ENCODE measurements at places on chromosomes 11 and 22. TPM values are rescaled to one million over a fixed set of nuclear protein-coding genes. Genes with fewer than 3 reads are reported as not detected.

The NAALADL1 gene
- total RNA-seq, result 9.4 TPM

The KRTAP5-8 gene
- total RNA-seq, result 0.35 TPM

DNA sequence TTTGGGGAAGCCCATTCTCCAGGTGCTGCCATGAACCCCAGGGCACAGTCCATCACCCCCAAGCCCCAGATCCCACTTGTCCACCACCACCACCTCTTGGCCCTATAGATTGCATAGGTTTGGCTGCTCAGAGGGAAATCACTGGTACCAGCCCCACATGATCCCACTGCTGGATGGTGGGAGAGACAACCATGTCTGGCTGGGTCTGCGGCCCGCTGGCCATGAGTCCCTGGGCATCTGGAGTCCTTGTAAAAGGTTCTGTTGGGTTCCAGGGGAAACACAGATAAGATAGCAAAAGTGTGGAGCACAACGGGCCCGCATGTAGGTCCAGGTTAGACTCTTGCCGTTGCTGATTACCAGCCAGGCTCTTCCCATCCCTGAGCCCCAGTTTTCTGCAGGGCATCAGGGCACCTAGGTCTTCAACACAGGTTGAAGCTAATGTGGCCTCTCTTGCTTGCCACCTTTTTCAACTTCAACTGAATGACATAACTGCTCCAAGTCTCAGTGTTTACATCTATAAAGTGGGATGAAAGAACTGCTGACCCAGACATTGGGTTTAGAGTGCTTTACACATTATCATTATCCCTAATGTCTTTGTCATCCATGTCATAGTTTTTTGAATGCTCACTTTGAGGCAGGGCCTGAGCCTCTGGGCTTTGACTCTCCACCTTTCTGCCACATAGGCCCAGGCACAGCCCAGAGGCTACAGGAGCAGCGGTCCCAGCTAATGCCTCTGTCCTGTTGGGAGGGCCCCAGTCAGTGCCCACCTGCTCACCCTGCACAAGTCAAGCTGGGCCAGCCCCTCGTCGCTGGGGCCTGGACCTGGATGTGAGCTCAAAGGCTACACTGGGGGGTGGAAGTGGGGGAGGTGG is 1.0 kb upstream of the TANGO2 start:
- DNase-seq, result no peak

The THY1 gene
- 17.5 TPM for total RNA-seq

The OR52I2 gene
- not detected for total RNA-seq

The PTPN5 gene
- total RNA-seq, result not detected

DNA sequence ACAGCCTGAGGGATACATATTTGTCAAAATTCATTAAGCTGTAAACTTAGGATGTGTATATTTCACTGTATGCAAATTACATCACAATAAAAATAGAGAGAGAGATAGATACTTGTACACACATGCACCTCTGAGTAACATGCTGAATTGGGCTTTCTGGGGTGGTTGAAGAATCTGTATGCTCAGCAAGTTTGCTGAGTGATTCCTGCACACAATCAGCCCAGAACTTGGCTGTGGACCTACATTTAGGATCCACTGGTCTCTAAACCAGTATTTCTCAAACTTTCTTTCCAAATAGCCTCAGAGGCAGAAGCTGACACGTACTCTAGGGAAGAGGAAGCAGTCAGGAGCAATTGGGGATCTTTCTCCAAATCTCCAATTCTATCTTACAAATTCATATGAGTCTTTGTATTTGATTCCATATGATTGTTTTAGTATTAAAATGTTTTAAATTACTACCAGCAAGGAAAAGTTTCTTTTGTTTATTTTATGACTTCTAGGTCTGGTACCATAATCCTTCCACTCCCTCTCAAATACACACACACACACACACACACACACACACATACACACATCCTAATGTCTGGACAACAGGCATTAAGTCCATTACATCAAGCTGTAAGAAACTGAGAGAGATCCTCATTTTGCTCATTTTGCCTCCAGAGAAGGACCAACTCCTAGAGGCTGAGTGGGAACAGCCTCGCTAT is 20.0 kb downstream of the SYT13 start:
- DNase-seq, result no peak

The SSH3 gene
- total RNA-seq, result 68.9 TPM

DNA sequence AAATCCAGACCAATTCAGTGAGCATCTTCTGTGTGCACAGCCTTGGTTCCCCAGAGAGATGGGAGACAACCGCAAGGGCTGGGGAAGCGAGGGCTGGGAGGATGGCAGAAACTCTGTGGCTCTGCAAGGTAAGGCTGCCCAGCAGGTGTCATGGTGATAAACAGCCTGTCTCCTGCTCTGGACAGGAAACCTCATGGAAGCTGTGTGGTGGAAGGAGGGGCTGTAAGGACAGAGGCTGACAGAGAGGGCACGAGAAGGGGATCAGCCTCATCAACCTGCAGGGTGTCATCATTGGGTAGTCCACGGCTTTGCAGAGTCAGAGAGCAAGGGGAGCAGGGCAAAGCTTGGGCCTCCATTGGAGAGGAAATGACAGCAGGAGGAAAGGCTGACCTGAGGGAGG is 138.4 kb upstream of the CADM1 start:
- DNase-seq, result no peak

- DNase-seq, result no peak
Observed at GRCh38 chr11:134691985-134692384, 279.9 kb upstream of the B3GAT1 start.

DNA sequence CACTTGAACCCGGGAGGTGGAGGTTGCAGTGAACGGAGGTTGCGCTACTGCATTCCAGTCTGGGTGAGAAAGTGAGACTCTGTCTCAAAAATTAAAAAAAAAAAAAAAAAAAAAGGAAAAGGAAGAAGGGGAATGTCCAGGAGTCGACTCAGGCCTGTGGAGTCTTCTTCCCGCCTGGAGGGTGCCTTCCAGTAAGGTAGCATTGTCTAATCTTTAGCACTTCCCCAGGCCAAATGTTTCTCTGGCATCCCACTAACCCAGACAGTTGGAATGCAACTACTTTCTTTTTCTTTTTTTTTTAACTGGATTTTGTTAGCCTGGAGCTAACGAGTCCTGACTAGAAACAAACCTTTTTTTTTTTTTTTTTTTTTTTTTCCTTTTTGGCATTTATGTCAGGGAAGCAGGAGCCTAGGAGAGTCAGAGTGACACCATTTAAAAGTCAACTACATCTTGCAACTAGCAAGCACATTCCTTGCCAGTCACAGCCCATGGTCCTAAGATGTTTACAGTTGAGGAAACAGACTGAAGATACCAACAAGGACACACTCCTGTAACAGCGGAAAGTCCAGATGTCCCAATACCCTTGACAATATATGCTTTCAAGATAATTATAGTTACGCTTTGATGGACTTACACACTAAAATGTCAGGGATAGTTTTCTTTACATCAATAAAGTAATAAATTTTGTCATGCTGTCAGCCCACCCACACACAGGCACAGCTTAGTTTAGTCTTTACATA is 10.6 kb downstream of the PLET1 start:
- DNase-seq, result no peak

- DNase-seq, result no peak
Observed at GRCh38 chr11:11976481-11977127, 31.8 kb downstream of the DKK3 start.

The NXPE4 gene
- 0.63 TPM for total RNA-seq

DNA sequence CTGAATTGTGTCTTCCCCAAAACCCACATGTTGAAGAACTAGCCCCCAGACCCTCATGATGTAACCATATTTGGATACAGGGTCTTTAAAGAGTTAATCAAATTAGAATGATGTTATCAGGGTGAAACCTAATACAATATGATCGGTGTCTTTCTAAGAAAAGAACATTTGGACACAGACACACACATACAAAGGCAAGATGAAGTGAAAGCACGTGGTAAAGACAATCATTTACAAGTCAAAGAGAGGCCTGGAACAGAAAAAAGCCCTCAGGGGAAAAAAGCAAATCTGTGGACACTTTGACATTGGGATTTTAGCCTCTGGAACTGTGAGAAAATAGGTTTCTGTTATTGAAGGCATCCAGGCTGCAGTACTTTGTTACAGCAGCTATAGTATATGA is 733.4 kb downstream of the JRKL start:
- no peak for DNase-seq

- DNase-seq, result no peak
Observed at GRCh38 chr11:55732936-55733335, 40.3 kb upstream of the OR5D13 start.

The LDHAL6A gene
- total RNA-seq, result not detected

DNA sequence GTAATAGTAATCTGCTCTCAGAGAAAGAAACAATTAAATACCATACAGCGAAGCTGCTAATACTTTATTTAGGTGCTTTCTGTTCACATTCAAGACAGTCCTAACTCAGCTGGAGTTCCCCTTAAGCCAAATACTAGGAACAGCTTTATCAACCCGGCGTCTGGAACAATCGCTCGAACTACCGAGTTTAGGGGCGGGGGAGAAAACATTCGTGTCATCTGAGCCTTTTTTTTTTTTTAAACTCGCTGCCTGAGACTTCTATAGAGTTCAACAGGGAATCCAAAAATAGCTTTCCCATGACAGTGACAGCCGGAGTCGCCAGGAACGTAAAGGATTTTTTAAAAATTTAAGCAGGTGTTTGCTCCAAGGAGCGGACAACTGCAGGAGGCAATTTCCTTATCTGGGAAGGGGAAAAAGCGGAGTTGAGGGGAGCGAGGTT is 852 bp downstream of the TRAF6 start:
- DNase-seq, result peak; percentile 75

DNA sequence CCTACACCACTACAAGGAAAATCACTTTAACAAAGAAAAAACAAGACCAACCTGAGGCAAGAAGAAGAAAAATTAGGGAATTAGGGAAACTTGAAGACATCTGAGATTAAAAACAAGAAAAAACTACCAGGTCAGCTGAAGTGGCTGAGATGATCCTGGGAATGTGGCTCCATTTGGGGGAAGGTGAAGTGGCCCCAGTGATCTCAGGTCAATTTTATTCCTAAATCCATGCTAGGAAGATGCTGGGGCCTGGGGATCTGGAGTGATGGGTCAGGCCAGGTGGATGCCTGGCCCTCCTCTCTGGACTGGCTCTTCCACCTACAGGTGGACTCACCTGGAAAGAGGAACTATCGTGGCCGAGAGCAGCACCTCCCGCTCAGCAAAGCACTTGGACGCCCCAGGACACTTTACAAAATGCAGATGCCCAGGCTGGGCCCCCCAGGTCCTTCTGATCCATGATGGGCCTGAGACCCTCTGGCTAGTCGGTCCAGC is 6.7 kb downstream of the TOP3B start:
- DNase-seq, result no peak

The APOL5 gene
- total RNA-seq, result not detected

- DNase-seq, result no peak
Observed at GRCh38 chr11:1406571-1407485, 17.1 kb downstream of the BRSK2 start.

DNA sequence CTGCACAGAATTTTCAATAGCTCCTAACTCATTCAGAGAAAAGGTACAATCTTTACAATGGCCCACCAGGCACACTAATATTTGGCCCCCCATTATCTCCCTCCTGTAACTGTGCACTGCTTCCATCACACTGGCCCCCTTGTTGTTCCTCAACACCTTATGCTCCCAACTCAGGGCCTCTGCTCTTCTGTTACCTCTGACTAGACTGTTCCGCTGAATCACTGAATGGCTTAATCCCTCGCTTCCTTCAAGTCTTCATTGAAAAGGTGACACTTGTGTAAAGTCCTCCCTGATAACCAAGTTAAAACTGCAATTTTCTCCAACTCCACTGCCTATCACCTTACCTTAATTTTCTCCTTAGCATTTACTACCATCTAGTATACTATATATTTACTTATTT is 21.8 kb downstream of the PIK3C2A start:
- no peak for DNase-seq

DNA sequence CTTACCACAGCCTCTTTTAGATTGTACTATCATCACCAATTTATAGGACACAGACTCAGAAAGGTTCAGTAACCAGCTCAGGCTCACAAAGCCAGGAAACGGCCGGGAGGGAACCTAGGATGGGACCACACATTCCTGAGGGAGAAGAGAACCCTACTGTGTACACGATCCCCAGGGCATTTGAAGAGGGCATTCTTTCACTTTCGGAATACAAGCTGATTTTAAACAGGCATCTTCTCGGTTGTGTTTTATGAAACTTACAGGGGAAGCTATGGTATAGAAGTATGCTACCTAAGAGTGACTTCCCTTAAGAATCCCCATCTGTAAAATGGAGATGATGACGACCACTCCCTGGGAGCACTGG is 19.0 kb downstream of the SMCO4 start:
- no peak for DNase-seq

DNA sequence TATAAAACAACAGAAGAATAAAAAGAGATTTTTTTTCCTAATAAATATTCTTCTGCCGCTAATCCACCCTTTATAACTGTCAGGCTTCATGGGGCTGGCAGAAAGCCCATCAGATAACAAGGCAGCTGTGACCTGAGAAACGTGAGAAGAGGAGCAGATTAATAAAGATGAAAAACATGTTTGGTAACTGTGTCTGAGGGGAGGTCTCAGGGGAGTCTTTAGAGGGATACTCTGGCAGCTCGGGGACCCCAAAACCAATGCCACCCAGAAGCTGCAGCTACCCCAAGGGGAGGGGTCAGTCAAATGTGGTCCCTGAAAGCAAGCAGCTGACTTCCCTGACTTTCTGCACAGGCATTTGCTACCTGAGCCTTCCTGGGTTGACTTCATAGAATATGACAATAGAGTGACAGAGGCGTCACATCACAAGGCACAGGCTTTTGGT is 48.4 kb upstream of the POU2AF1 start:
- DNase-seq, result peak; percentile 55

- no peak for DNase-seq
Observed at GRCh38 chr11:4063348-4063747, 31.3 kb upstream of the RRM1 start.

DNA sequence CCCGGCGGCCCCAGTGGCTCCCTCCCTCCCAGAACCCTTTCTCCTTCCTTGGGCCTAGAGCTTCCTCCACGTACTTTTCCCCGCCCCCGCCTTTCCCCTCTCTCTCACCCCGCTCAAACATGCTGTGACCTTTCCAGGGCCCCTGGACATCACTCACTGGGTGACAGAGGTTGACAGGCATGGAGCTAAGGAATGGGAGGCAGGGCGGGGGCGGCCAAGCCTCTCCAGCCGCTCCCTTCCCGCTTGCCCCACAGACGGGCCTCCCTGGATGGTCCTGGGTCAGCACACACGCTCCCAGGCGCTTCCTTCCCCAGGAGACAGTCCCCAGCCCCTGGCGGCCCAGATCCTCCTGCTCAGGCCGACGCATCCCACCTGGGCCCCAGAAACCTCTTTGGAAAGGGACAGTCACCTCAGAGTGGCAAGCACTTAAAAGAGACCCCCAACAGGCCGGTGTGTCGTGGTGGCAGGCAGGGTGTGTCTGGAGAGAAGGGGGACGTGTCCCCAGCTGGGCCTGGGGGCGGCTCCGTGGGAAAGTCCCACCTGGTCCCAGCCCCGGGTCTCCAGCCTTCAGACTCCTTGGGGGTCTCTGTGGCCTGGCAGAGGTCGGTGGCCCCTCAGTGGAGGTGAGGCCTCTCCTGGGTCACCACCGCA is 8.8 kb downstream of the H19 start:
- peak; percentile 88 for DNase-seq

GRCh38 chr22:41762980-41763779 is 37.3 kb upstream of the CCDC134 start:
- DNase-seq, result no peak
